Psoas muscle (tissue), 8 donors: ENCODE measurements at places on chromosomes 6 and 20. TPM values are rescaled to one million over a fixed set of nuclear protein-coding genes. Genes with fewer than 3 reads are reported as not detected.

The GRM4 gene
- polyA plus RNA-seq: not detected

The FIG4 gene
- polyA plus RNA-seq: 5.8 TPM

The CST7 gene
- 0.31 TPM for polyA plus RNA-seq

DNA sequence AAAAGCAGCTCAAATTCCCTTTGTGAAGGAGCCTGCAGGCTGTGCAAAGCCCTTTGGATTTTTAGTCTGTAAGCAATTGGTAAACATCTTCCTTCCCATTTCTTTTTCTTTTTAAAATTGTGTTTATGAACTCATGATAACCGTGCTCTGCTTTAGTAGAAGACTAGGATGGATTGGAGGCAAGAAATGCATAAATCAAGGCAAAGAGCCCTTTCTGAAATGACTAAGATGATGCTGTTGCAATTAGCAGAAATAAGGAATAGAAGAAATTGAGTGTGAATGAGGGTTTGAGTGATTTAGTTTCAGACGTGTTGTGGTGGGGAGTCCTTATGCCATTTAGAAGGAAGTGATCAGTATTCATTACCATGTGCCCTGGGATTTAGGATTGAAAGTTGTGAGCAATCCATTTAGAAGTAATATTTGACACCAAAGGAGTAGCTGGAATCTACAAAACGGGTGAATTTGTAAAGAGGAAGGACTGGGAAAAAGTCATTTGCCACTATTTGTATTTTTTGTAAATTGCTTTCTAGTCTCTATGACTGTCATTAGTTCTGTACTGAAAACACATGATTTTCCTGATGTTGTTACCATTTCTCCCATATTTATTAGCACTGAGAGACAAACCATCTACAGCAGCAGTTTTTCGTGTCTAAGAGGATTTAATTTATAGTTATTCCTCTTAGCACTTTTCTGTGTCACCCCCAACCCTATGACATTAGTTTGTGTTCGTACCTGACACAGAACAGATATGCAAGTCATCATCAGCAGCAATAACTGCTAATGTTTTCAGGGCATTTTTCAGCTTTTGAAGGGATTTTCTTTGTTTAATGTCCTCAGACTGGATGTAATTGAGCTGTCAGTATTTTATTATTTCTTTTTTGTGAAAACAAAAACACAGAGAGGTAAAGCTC lies 265.0 kb downstream of the UTRN start:
- H3K4me1 ChIP-seq: no peaks in the 10 kb centered on the region
- no peaks in the 10 kb centered on the region for H3K27me3 ChIP-seq

DNA sequence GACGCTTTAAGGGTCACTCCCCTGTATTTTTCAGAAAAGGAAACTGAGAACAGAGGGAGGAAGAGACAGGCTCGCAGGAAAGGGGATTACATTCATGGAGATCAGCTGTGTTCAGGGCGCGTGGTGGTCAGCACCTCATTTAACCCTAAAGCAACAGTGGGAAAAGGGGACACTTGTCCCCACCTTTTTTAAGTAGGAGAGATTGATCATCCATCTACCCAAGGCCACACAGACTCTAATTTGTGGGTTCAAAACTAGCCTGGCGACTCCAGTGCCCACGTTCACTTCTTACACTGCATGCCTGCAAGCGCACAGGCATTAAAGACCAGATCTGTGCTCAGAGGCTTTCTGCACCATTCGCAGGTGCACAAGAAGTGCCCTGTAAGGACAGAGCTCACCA lies 167.9 kb upstream of the SNX9 start:
- H3K4me3 ChIP-seq: no peak overlapping the region
- H3K36me3 ChIP-seq: peaks cover 5% of the 10 kb centered on the region
- no peaks in the 10 kb centered on the region for H3K27me3 ChIP-seq
- H3K27ac ChIP-seq: no peak overlapping the region
- H3K4me1 ChIP-seq: no peaks in the 10 kb centered on the region
- no peak for DNase-seq

GRCh38 chr6:47490676-47491075 lies 13.1 kb downstream of the CD2AP start:
- no peak for DNase-seq
- no peaks in the 10 kb centered on the region for H3K36me3 ChIP-seq
- no peaks in the 10 kb centered on the region for H3K4me1 ChIP-seq
- no peaks in the 10 kb centered on the region for H3K27me3 ChIP-seq
- no peak overlapping the region for H3K27ac ChIP-seq

The RRAGD gene
- 163 TPM for polyA plus RNA-seq

The KCNK15 gene
- polyA plus RNA-seq: not detected

DNA sequence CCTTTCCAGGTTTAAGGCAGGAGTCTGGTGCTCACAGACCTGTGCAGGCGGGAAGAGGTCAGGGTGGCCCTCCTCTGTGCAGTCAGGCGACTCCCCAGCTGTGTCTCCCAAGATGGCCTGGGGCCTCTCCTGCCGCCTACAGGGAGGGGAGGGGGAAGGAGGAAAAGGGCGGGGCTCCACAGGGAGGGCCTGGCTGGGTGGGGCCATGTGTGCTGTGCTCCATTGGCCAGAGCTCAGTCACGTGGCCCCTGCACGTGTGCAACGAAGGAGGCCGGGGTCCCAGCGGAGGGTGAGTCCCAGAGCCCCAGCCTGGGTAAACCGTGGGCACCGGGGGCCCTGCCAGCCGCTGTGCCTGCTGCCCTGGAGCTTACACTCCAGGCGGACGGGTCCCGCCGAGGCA lies 211.6 kb downstream of the ZDHHC14 start:
- H3K27ac ChIP-seq: no peak overlapping the region
- H3K27me3 ChIP-seq: no peaks in the 10 kb centered on the region
- H3K4me1 ChIP-seq: peaks cover 1% of the 10 kb centered on the region
- DNase-seq: no peak

The GJA10 gene
- polyA plus RNA-seq: not detected

DNA sequence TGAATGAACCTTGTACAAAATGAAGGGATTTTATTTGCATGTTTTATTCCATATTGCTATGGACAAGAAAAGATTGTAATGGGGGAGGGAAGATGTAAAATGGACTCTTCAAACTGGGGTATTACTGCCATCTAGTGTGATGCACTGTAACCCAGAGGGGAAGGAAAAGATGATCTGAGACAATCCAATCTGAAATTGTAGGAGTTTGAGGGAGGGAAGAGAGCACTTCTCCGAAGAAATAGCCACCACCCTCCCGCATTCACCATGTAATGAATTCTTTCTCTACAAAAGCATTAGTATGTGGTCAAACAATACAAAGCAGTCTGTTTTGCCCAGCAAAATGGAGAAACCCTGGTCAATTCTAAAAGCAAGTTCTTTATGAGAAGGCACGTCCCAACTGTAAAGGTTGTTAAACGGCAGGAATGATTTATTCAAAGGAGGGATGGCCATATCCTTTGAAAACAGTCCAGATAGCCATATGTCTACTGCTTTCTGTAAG lies 679.5 kb upstream of the NRSN1 start:
- H3K4me3 ChIP-seq: no peak overlapping the region
- DNase-seq: no peak
- no peaks in the 10 kb centered on the region for H3K36me3 ChIP-seq
- peaks cover 3% of the 10 kb centered on the region for H3K4me1 ChIP-seq
- H3K27ac ChIP-seq: no peak overlapping the region

The ANGPT4 gene
- polyA plus RNA-seq: 0.14 TPM

DNA sequence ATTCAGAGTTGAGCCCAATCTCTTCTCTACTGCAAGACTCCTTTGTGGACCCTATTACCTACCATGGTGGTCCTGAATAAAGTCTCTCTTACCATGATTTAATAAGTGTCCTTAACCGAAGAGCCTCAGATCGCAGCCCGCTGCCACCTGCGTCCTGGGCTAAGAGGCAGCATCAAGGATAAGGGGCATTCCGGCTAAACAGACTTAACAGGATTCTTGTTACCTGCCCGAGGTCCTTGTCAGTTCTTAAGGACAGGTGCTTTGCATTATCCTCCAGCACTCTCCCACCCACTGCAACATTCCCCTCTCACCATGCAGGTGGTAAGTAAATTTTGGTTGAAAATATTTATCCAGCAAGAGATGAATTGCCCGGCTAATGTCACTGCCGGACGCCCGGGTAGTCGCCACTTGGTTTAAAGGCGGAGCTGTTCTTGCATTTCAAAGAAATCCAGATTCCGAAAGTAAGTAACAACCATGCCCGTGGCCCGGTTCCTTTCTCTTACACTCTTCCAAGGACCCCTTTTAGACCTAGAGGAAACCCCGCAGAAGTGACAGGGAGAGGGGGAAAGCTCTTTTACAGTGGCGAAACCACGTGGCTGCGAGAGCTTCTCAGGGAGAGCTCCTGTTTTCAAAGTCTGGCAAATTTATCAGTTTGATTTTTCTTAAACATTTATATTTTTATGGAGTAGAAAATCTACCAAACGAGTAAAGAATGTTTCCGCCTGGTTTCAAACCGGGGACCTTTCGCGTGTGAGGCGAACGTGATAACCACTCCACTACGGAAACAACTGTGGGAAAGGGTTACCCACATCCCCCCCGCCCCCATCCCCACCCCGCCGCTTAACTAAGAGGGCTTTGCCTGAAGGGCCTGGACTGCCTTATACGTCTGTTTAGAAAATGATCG lies 41.9 kb upstream of the PRSS16 start:
- H3K4me1 ChIP-seq: no peaks in the 10 kb centered on the region
- H3K27me3 ChIP-seq: peaks cover 11% of the 10 kb centered on the region
- no peaks in the 10 kb centered on the region for H3K36me3 ChIP-seq
- H3K4me3 ChIP-seq: no peak overlapping the region
- no peak overlapping the region for H3K27ac ChIP-seq
- no peak for DNase-seq

The GPR63 gene
- polyA plus RNA-seq: 0.13 TPM

GRCh38 chr20:13494019-13494418 lies 144.7 kb downstream of the TASP1 start:
- H3K27me3 ChIP-seq: no peaks in the 10 kb centered on the region
- no peaks in the 10 kb centered on the region for H3K36me3 ChIP-seq
- no peak overlapping the region for H3K27ac ChIP-seq

The SRMS gene
- not detected for polyA plus RNA-seq

The RAB44 gene
- not detected for polyA plus RNA-seq
